DMS 273 treated with DMSO at 0.1 percent for 48 hours (cell line): ENCODE measurements at places on chromosomes 1 and 21.

DNA sequence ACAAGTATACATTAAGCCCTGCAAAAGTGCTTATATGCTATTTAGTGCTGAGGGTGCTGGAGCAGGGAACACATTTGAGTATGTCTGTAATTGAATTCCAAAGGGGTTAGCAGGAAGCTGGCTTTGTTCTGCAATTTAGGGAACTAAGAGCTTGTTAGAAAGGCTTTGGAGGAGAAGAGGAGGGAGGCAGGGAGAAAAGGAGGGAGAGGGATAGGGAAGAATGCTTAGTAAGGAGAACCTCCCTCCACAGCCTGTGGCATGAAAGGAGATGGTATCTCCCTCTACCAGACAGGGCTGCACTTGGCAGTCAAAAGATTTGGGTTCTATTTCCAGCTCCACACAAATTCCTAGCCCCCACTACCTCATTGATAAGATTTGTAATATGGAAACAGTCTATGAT is 217.8 kb downstream of the DAB1 start:
- no peak for DNase-seq

DNA sequence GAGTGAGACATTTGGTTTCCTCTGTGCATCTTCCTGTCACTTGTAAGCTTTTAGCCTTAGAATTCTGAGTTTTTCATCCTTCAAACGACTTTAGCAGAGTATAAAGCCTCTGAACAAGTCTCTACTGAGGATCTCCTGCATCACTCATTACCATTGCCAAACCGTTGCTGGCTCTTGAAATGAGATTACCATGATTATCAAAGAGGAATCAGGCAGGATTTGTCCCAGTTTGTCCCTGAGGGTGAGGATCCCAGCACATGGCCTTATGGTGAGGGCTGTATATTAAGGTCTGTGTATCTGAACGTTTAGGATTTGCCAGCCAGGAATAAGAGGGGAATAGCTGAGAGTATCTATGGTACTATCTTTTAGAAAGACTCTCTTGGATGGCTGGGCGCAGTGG is 169.5 kb upstream of the L1TD1 start:
- DNase-seq, result no peak

DNA sequence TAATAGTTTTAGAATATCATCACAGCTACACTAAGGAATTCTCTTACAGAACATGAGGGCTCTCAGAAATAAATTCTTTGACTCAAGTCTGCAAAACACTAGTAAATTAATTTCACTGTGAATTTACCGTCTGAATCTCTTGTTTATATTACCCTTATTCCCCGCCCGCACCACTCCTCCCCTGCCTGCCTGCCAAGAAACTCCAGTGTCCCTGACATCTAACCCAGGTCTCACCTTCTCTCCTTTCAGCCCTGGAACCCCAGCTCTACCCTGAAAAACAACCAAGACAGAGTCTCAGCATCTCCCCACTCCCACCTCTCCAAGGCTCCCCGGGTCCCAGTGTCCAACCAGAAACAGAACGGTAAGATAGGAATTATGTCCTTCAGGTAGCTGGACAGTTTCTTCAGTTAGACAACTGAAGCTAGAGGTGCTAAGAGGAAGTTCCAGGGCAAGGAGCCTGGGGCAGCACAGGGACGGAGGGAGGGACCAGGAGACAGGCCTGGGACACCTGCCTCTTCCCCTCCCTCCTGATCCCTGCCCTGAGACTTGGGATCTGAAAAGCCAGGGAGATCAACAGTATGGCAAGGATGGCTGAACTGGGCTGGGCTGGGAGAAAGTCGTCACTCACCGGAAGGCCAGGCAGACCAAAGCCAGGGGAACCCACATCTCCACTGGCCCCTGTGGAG is 15.4 kb downstream of the COL16A1 start:
- no peak for DNase-seq

GRCh38 chr1:159960721-159961381 is 6.8 kb upstream of the SLAMF9 start:
- DNase-seq, result no peak

DNA sequence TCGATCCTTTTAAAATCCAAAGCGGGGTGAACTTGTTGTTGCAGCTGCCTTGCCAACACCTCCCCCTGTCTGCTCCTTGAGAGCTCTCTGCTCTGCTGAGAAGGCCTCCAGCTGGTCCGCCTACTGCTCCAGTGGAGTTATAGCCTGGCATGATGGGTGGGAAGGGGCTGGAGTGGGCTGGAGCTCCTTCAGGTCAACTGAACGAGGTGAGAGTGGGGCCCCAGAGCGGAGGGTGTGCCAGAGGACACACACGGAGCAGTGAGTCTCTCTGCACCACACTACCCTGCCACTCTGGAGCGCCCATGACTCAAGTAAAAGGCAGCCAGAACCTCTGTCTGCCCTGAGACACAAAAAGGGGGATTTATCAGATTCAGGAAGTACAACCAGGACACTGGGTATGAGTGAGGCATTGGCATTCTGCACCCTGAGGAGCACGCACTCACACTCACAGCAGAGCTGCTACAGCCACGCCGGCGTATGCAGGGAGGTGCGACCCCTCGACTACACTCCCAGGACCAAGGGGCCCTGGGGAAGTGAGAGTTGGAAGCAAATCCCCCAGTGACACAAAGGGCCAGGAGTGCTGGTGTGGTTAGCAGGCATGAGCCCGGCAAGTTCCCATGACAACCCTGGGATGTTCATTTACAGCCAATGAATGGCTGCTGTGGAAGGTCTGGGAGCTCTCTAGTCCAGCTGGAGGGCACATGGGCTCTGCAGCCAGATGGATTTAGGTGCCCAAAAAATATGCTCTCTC is 28.0 kb upstream of the EVA1B start:
- DNase-seq, result peak; percentile 15

DNA sequence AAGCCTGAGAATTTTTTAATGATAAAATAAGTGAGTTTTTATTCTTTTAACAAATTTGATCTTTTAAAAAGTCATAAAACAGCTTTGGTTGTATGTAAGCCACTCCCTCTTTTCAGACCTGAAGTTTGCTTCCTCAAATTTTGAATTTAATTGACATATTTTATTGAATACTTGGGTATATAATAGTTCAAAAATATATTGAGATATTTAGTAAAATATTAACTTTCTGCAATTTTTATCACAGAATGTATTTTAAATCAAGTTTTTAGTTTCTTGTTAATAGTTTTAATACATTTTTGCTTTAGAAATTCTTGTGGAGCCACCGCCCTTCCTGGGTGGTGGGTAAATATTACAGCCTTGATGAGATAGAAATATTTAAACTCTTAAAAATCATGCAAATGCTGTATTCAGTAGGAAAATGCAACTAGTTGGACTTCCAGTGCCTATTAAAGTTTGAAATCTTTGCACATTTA is 867 bp downstream of the PTPRC start:
- DNase-seq, result no peak

DNA sequence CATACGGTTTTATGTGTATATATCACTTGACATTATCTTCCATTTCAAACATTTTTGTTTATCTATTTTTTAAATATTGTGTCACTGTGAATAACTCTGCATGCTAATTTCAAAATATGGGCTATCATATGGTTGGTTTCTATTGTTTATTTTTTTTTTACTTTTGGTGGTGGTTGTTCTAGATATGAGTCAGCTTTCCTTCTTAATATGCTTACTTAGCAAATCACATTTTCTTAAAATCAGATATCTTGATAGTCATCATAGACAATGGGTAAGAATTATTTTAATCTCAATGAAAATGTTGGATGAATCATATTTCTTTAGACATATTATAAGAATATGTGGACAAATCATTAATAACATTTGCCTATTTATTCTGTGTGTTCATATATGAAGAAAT is 881.5 kb downstream of the BRINP3 start:
- DNase-seq, result no peak

GRCh38 chr1:154239491-154239890 is 18.7 kb downstream of the UBAP2L start:
- DNase-seq, result no peak
